ENCODE measurements at places on chromosomes 6 and 20.

- DNase-seq = no peak
Measured at GRCh38 chr6:163739408-163739725, 324.8 kb downstream of the QKI start.

- no peak for DNase-seq
Measured at GRCh38 chr6:90151576-90152422, 144.8 kb downstream of the BACH2 start.

GRCh38 chr20:36881331-36881730, 5.4 kb downstream of the TLDC2 start:
- no peak for DNase-seq

DNA sequence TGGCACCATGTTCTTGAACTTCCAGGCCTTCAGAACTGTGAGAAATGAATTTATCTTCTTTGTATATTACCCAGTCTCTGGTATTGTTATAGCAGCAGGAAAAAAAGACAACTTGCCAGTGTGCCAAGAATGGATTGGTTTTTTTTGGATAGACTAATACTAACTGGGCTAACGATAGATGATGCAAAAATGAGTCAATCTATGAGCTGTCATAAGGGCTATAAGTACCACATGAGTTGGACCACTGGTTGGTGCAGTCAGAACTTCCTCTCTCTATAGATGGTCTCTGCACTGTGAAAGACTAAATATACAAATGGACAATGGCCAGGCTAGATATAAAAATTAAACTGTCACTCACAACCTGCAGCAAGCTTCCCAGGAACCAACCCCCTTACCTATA, 87.6 kb upstream of the COL21A1 start:
- no peak for DNase-seq

DNA sequence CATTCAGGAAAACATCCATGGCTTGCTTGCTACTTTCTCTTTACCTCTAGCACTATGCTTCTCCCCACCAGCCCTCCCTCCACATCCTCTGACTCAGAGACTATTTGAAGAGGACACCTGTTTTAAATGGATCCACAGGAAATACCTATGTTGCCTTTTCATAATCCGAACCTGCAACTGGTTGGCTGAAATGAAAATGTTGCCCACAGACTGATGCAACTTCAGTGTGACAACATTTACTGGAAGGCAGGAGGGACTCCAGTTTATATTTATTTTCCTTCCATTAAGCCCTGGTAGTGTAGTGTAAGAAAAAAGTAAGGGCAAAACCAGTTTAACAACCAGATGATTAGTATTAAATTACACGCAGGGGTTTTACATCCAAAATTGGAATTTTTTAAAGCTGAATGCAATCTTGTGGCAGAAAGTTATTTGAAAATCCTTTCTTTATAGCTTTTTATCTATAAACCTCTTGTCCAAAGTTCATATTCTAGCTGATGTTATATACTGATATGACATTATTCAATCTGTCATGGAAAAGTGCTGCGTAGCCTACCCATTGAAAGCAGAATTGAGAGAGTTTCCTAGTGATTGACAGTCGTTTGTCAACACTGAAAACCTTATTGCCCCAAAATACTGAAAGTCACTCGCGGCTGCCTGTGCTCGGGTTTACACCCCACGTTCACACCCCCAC, 881 bp upstream of the AIG1 start:
- DNase-seq = no peak

DNA sequence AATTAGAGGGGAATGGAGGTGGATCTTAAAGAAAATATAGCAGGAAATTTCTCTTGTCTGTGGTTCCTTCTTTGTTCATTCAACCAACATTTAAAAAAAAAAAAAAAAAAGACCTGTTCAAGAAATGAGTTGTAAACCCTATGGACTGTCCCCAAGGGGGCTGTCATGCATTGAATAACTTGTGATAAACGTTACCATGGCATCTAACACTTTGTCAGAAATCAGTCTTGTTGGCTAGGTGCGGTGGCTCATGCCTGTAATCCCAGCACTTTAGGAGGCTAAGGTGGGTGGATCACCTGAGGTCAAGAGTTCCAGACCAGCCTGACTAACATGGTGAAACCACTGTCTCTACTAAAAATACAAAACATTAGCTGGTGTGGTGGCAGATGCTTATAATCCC, 381.7 kb downstream of the BCKDHB start:
- no peak for DNase-seq

- DNase-seq = no peak
Measured at GRCh38 chr6:124991764-124992295, 29.6 kb downstream of the RNF217 start.

DNA sequence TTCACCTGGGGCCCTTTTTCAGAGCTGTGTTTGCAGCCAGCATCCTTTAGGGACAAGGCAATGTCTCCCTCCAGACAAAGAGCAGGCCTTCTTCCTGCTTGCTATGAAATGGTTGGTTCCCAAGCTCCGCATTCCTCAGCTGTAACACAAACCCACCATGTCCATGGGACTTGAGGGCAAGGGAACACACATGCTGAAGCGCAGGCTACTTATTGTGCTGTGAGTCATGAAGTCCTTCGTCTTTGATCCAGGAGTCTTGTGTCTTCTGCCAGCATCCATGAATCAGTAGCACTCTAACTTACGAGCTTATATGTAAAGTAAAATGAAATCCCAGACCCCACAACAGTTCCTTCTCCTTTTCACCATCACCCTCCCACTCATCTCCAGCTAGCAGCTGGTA, 59.0 kb downstream of the ANKRD60 start:
- DNase-seq = no peak

DNA sequence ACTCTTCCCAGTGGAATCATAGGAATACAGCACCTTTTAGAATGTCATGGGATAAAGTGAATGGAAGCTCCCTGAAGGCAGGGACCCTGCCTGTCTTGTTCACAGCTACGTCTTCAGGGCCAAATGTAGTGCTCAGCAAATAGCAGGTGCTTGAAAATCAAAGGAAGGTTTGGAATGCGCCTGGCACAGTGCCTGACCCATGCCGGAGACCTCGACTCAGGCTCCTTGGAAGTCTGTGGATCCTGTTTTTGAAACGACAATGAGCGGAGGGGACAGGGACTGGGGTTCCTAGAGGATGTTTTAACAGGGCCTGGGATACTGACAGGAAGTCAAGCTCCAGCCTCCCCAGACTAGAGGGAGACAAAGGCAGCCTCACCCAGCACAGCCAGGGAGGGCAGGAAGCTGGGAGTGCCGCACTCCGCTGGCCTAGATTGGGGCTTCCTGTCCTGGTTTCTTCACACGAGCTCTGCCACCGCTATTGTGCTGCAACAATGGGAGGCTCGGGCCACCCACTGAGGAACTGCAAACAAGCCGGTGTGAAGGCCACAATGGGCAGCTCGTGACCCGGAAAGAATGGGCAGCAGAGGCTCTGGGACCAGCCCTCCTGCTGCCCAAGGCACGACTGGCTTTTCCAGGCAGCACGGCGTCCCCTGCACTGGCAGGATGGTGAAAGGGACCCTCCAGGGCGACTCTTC, 76.7 kb downstream of the PREX1 start:
- DNase-seq = peak; percentile 28

GRCh38 chr6:166989427-166990032, 9.7 kb upstream of the CEP43 start:
- no peak for DNase-seq

DNA sequence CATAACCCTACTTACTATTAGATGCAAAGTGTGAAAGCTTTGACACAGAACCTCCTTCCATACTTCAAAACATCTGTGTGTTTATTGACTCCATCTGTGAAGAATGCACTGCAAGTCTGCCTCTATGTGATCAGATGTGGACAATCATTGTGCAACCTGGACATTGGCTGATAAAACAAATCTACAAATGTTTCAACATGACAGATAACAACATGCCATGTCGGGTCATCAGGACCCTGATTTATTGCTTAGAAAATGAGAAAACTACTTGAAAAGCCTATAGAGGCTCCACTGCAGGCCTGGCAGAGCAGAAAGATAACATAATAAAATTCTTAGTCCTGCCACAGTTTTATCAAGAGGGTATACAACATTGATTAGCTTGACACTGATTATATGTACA, 1286.4 kb downstream of the GRIK2 start:
- DNase-seq = no peak

- DNase-seq = no peak
Measured at GRCh38 chr20:32213870-32214269, 6.2 kb downstream of the POFUT1 start.

- DNase-seq = no peak
Measured at GRCh38 chr6:16006681-16007080, 122.2 kb upstream of the MYLIP start.

- no peak for DNase-seq
Measured at GRCh38 chr6:149867876-149868640, 3.9 kb upstream of the LRP11 start.

- DNase-seq = peak; percentile 30
Measured at GRCh38 chr6:168370310-168370991, 50.9 kb upstream of the DACT2 start.

- DNase-seq = no peak
Measured at GRCh38 chr20:699811-700338, 24.3 kb upstream of the SCRT2 start.

- DNase-seq = no peak
Measured at GRCh38 chr6:132964101-132964867, 149.9 kb downstream of the RPS12 start.

DNA sequence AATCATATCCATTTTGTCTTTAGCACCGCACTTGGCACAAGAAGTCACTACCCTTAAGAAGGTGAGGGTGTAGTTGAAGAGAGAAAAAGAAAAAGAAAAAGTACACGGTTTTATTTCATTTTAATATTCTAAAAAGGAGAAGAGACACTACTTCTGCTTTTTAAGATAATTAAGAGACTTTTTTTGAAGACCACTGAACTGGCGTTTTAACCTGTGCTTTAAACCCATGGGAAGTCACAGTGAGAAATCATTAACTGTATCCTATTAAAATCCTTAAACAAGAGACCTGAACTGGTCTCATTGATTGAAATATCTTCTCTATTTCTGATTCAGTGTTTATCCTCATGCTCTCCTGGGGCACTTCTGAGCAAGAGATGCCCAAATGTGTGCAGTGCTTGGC, 243.5 kb downstream of the TMEM242 start:
- no peak for DNase-seq

- no peak for DNase-seq
Measured at GRCh38 chr6:107866606-107867301, 42.6 kb upstream of the SCML4 start.

GRCh38 chr20:48012401-48012974, 227.2 kb upstream of the SULF2 start:
- DNase-seq = no peak

DNA sequence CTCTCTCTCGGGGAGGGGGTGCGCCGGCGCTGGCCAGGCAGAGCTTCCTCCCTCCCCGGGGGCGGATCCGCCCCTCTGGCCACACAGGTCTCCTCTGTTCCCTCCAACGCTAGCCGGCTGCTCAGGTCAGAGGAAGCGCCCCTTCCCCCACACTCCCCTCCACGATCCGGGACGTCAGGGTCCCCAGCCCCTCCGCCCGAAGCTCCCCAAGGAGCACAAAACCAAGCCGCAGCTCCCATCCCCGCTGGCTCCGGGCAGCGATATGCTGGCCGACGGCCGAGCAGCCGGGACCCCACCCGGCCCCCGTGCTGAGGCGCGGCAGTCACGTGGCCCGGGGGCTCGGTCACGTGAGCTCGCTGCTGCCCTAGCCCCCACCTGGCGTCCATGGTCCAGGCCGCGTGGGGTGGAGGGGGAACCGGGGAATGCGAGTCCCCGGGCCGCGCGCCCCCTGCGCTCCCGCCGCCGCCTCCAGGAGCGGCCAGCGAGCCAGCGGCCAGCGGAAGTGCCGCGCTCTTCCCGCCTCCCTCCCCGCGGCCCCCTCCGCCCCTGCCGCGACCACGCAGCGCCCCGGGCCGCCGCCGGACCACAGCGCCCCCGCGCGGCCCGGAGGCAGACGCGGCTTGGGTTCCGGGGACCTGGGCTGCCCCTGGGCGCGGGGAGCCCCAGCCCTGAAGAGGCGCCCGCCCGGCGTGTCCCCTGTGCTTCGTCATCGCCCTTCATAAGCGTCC, at the start of gene SLC35B2:
SLC35B2 (minus strand) TSS at position 504 of the 728 bp plus-strand sequence; CDS start at position 386, 118 bp downstream.
- DNase-seq = peak; percentile 54

- no peak for DNase-seq
Measured at GRCh38 chr6:156175971-156176421, 601.2 kb upstream of the ARID1B start.

DNA sequence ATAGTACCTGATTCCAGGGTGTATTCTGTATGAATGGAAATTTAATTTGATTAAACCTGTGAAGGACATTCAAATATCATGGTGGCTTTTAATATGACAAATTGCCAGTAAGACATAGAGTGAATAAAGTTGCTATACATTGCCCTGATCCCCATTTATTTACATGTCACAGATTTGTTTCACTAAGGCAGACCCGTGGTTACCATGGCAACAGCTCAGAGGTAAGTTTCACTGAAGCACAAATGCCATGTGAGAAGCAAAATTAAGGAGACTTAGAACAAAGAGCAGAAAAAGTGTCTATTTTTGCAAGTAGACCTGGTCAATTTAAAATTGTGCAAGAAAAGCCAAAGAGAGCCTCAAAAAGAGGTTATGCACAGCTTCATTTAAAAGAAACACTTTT, 63.7 kb downstream of the PXDC1 start:
- DNase-seq = no peak

DNA sequence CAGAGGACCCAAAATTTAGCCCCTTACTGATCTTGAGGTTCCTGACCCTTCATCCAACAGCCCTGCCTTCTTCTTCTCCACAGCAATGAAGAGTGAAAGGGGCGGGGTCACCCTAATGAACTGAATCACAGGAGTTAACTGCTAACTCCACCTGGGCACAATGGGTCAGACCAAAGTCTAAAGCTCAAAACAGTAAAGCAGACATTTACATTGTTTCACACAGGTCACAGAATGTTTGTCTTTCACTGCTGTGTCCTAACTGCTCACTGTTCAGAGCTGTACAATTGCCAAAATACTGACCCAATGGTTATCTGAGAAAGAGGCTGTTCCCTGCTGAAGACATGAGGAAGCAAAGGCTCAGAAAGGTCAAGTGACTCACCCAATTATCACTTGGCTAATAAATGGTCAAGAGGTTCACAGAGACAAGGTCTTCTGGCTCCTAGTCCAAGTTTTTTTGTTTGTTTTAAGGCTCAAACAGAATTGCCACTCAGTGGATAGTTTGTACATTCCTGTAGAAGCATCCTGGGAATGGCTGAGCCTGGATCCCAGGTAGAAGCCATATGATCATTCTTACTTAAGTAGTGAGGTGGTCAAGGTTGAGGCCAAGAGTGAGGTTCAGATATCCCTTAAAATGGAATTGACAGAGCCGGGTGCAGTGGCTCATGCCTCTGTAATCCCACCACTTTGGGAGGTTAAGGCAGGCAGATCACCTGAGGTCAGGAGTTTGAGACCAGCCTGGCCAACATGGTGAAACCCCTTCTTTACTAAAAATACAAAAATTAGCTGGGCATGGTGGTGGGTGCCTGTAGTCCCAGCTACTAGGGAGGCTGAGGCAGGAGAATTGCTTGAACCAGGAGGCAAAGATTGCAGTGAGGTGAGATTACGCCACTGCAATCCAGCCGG, 35.1 kb upstream of the FAM83C start:
- DNase-seq = no peak

DNA sequence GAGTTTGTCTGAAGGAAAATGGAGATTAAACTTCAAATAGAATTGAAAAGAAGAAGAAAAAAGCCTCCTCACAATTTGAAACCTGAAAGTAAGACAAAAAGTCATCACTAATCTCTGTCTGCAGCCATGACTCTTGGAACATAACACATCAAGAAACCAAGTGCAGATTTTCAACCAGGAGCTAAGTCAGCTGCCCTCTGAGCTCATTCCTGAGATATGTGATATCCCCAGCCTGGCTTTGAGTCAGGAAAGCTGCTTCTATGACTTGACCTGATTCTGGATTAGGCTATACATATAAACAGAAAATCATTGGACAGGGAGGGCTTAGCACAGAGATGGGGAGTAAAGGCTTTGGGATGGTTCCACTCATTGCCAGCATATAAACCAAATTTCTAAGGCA, 891.4 kb downstream of the TFAP2A start:
- DNase-seq = no peak
